ENCODE measurements at places on chromosomes 13 and 19.

DNA sequence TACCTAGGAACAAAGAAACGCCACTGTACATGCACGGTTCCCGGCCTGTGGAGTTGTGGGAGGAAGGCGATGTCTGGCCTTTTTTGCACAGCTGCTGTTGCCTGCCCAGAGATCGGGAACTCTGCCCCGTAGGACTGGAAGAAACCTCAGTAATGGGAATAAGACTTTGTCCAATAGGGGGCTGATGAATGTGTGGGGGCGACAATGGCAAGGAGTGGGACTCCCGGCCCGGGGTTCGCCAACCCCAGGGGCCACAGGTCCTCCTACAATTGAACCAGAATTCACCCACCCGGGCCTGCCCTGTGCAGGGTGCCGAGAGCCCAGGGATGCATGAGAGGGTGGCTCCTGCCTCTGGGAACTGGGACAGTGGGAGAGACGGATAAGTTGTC is 2.0 kb upstream of the CEBPA start:
- no peak for DNase-seq

GRCh38 chr19:14089662-14090508 is 666 bp downstream of the SAMD1 start:
- no peak for DNase-seq

GRCh38 chr19:13935765-13936510 is 2.3 kb downstream of the PODNL1 start:
- no peak for DNase-seq

- DNase-seq: peak; percentile 92
Measured at GRCh38 chr13:96053003-96053703, at the start of gene UGGT2. Gene UGGT2 (minus strand): TSS chr13:96053401. CDS start chr13:96053312, 89 bp downstream.

GRCh38 chr19:56692206-56692895 is 20.8 kb upstream of the ZNF835 start:
- DNase-seq: no peak
